ENCODE measurements at places on chromosomes 12 and 14.

DNA sequence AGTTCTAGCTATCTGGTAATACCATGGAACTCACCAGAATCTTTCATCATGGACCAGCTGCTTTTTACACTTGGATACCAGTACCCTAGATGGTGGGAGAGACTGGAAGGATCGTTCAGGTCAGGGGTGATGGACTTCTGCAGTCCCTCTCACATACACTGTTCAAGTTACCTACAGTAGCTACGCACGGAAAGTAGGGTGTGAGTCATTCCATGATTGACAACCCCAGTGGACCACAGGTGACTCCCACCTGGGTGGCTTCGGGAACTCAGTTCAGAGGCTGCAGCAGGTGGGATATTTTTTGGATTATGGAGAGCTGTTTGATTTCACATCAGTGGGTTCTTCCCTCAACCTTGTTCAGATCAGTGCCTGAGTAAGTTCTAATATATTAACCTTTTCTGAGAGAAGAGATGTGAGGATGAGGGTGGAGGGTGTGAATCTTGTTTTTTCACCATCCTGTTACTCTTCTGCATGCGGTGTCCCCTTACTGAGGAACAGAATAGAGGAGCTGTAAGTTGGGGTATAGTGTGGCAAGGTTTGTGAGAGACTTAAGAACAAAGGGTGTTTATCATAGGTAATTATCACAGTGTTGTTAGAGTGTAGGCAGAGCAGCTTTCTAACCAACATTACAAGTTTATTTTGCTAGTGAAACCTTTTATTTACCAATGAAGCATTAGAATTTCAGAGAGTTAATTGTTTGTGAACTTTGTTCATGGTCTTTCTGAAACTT lies 39.6 kb downstream of the PRKCH start:
- no peak for DNase-seq

DNA sequence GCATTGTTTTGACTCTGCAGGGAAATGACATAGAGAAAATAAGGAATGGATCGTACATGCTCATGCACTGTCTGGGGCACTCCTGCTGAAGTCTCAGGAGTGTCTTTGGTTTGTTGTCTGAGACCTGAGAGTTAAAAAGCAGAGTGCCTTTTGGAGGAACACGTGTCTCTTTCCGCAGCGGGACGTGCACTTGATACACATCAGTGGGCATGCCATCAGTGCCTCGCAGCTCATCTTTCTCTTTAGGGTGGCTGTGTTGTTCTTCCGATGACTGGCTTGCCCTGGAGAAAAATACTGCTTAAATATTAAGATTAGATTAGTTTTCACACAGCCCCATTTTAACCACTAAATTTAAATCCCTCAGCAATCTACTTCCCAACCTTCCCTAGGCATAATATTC lies 835.9 kb downstream of the DIO2 start:
- DNase-seq = no peak

DNA sequence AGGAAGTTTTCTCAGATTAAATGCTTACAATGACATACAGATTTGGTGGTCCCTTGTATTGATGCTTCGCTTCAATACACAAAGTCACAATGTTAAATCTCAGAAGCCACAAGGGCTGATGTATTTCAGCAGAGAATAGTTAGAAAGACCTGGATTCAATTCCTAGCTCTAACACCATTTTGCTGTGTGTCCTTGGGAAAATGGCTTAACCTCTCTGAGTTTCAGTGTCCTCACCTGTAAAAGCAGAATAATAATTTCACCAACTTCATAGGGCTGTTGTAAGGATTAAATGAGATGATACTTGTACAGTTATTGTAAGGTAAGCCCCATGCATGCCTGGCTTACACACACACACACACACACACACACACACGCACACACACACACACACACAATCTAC lies 30.3 kb downstream of the P2RX7 start:
- no peak for DNase-seq

- no peak for DNase-seq
Observed at GRCh38 chr12:59491877-59492276, 104.0 kb upstream of the SLC16A7 start.

DNA sequence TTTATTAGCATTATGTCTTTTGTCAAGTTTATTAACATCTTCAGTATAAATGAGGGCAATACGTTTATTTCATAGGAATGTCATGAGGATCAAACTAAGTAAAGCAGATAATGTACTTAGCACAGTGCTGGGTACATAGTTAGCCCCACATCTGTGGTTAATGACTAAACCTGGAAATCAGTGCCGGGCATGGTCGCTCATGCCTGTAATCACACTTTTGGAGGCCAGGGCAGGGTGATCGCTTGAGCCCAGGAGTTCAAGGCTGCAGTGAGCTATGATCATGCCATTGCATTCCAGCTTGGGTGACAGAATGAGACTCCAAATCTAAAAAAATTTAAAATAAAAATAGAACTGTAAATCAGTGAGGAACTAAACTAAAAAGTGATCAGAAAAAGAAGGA lies 44.8 kb upstream of the GUCY2C start:
- no peak for DNase-seq

- no peak for DNase-seq
Observed at GRCh38 chr12:11408096-11408495, 12.7 kb upstream of the PRB2 start.

DNA sequence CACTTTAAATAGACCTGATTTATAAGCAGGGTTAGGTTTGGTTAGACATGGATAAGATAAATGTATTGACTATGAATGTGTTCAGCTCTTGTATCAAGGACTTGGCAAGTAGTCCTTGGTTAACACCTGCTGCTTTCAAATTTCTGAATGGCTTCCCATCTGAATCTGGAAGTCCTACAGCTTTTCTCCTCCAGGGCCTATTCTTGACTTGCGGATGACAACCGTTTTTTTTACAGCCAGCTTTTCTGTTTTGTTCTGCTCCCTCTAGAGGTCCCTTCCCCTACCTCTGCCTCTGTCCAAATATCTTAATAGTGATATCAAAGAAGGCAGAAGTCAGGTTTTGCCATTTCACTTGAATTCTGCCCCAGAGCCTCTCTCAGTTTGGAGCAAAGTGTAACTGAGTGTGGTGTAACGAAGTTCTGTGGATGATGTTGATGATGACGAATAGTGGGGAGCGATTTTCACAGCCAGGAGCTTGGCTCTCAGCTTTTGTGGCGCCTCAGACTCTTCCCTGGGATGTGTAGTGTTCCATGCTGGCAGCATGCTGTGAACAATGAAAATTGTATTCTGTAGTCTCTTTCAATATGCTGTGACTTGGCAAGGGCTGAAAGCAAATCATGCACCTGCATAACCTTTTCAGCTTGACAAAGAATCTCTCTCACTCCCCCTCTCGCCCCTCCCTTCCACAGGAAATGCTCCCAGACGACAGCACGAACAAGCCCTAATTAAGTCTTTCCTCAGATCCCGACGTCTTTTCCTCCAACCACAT lies 5.0 kb upstream of the SLC4A8 start:
- DNase-seq = no peak

GRCh38 chr14:101113835-101114725 lies 210.6 kb upstream of the RTL1 start:
- no peak for DNase-seq

DNA sequence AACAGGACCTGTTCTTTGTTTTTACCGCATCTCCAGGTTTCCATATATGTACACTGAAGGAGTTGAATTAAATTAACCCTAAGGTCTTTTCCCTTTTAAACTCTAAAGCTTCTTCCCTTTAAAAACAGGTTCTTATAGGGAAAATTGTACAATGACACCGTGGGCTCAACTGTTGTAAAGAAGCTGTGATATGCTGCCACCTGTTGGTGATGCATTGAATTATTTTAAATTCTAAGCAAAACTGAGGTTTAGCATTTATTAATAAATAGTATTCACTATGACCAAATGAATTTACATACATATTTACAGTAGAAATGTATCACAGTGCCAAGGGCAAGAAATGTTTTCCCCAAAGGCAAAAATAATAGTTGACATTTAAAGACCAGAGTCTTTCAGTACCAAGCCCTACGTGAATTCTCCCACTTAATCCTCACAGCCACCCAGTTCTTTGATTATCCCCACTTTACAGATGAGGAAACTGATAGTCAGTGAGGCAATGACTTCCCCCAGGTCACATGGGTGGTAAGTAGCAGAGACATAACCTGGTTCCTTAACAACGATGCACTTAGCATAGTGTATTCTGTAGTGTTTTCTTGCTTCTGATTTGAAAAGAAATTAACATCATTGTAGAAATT lies 35.7 kb upstream of the TMEM263 start:
- no peak for DNase-seq

DNA sequence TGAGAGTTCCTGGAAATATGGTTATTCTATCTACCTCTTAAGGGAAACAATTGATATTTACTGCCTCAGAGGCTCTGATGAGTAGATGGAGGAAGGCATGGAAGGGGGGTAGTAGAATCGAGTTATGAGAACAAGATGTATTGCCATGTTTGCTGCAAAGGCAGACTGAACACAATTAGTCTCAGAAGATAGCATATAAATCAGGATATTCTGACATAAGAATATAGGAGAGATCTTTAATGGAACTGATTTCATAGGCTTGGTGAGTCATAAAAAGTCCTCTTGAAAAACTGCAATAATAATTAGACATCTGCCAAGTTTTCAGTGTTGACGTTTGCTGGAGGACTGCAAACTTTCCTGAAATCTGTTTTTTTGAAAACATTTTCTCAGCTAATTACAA lies 636.1 kb downstream of the TMTC2 start:
- no peak for DNase-seq

DNA sequence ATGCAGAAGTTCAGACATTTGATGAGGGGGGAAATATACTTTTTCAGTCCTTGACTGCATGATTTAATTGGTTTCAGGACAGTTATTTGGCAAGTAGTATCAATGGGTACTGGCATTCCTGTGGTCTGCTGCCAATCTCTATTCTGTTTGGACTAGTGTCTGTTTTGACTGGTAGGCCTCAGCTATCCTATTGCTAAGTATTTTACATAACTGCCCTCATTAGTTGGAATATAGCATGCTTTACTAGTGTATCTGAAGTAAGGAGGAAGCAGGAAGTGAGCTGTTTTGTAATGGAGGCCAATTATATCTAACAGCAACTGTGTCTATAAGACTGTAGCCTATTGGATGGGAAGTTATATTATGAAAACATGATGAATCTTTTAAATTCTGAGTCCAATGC lies 104.3 kb downstream of the FLRT2 start:
- no peak for DNase-seq

GRCh38 chr12:91203610-91204009 lies 21.0 kb upstream of the DCN start:
- DNase-seq = no peak

DNA sequence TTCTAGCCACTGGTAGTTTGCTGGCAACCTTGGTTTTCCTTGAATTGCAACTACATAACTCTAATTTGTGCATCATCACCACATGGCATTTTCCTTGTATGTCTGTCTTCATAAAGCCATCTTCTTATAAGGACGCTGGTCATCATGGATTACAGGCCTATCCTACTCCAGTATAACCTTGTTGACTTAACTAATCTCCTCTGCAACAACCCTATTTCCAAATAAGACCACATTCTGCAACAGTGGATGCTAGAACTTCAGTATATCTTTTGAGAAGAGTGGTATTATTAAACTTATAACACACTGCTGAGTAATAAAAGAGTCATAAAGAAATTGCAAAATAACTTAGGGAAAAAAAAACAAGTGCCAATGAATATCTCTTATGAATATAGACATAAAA lies 511.8 kb upstream of the FOXG1 start:
- DNase-seq = no peak

DNA sequence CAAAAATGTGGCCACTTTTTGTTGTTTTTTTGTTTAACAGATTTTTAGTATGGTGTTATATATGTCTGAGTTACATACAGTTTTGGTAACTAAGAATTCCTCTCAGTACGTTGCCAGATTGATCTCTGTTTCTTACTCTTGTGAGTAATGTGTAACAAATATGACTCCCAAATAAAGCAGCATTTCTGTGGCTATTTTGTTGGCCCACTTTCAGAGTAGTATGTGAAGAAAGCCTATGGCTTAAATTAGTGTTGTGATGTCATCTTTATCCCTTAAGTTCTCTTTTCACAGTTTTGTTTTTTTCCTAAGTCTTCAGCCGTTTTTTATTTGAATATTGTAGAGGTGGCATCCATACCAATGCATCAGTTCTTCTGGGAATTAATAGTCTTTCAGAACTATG lies 10.7 kb downstream of the PCNX4 start:
- no peak for DNase-seq

DNA sequence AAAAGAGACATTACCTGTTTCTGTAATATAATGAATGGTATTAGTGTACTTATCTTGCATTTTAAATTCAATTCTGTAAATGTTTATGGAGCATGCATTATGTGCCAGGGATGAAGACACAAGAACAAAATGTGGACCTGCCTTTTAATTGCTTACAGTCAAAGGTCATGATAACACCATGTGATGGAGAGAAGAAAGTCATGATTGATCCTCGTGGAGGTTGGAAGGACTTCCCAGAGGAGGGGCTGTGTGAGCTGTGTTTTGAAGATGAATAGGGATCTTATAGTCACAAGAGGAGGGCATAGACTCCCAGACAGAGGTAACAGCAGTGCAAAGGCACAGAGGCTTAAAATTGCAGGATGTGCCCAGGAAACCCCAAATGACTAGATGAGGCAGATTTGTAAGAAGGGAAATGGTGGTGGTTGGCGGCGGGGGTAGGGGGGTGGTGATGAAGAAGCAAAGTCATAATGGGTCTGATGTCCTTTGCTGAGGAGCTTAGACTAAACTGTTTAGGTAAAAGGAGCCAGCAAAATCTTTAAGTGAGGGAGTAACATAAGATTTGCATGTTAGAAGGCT lies 151.5 kb downstream of the PRKCH start:
- DNase-seq = peak; percentile 49

DNA sequence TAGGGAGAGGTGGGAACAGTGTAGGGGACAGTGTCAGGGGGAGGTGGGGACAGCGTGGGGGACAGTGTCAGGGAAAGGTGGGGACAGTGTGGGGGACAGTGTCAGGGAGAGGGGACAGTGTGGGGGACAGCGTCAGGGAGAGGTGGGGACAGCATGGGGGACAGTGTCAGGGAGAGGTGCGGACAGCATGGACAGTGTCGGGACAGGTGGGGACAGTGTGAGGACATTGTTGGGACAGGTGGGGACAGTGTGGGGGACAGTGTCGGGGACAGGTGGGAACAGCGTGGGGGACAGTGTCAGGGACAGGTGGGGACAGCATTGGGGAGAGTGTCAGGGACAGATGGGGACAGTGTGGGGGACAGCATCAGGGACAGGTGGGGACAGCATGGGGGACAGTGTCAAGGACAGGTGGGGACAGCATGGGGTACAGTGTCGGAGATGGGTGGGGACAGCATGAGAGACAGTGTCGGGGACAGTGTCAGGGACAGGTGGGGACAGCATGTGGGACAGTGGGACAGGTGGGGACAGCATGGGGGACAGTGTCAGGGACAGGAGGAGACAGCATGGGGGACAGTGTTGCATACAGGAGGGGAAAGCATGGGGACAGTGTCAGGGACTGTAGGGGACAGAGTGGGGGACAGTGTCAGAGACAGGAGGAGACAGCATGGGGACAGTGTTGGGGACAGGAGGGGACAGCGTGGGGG lies 139.0 kb downstream of the TMEM121 start:
- no peak for DNase-seq

Measured in activated T-helper 1 cell treated with Interleukin-2 at 50 U/mL for 16 hours (primary cell).